ENCODE measurements at places on chromosomes 12 and 14. TPM values are rescaled to one million over a fixed set of nuclear protein-coding genes. Genes with fewer than 3 reads are reported as not detected.

Gene ZFYVE1
- 15.5 TPM for total RNA-seq

Gene PPP1R36
- total RNA-seq, result 0.28 TPM

Gene GPR68
- total RNA-seq, result 23.0 TPM

Gene TAC3
- total RNA-seq, result 0.34 TPM

Gene CD69
- 116 TPM for total RNA-seq

Gene NANOG
- total RNA-seq, result not detected

Gene SIX1
- total RNA-seq, result not detected

Gene SYNDIG1L
- not detected for total RNA-seq

Gene CFL2
- total RNA-seq, result 9.8 TPM

Gene LRRK2
- 0.64 TPM for total RNA-seq

GRCh38 chr14:93975791-93976476 lies 436 bp downstream of the ASB2 start:
- peaks cover 26% of the 10 kb centered on the region for H3K36me3 ChIP-seq
- H3K4me1 ChIP-seq, result peaks cover 75% of the 10 kb centered on the region
- DNase-seq, result no peak

- peaks cover 62% of the 10 kb centered on the region for H3K4me1 ChIP-seq
- no peak overlapping the region for H3K27ac ChIP-seq
- no peaks in the 10 kb centered on the region for H3K27me3 ChIP-seq
- H3K4me3 ChIP-seq, result no peak overlapping the region
- H3K36me3 ChIP-seq, result peaks cover 8% of the 10 kb centered on the region
These were observed 167.7 kb downstream of the GCH1 start for GRCh38 chr14:54734966-54735365.

DNA sequence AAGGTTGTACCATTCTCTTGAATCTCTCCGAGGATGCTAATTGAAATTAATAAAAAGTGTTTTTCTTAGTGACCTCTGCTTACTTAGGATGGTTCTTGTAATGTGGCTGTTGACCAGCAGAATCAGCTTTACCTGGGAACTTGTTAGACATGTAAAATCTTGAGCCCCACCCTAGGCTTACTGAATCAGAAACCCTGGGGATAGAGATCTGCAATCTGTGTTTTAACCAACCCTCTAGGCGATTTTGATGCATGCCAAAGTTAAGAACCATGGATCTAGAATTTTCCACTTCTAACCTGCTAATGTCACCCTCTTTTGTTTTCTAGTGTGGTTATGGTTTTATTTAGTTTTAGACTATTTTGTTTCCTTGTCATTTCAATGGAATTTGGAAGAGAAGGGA lies 6.5 kb downstream of the NUBPL start:
- H3K4me1 ChIP-seq, result peaks cover 13% of the 10 kb centered on the region
- H3K36me3 ChIP-seq, result peaks cover 8% of the 10 kb centered on the region
- H3K4me3 ChIP-seq, result no peak overlapping the region
- no peaks in the 10 kb centered on the region for H3K27me3 ChIP-seq
- DNase-seq, result no peak

DNA sequence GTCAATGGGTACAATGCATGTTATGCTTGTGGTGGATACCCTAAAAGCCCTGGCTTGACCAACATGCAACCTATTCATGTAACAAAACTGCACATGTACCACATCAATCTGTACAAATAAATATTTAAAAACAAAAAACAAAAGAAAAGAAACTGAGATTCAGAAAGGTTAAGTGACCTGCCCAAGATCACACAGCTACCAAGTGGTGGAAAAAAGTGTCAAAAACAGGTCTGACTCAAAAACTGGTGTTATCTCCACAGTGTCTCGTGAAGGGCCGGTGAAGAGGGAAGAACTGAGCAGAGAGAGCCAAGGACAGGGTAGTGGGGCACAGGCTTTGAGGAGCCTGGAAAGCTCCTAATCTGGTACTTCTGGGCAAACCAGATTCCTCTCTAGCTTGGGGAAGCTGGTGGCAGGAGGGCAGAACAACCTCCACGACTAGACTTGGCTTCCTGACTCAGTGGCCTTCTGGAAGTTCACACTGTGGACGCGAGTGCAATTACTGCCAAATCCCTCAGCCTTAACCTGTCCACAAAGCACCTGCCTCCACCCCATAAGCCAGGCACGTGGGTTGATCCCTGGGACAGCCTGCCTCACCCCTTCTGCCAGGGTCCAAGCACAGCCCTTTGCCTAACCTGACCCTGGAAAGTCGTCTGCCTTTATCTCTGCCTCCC lies 15.6 kb downstream of the ZBTB39 start:
- no peak overlapping the region for H3K27ac ChIP-seq
- H3K4me3 ChIP-seq, result no peak overlapping the region
- peaks cover 8% of the 10 kb centered on the region for H3K27me3 ChIP-seq
- H3K4me1 ChIP-seq, result peaks cover 15% of the 10 kb centered on the region

GRCh38 chr12:81968421-81968820 lies 209.3 kb upstream of the PPFIA2 start:
- DNase-seq, result no peak
- H3K36me3 ChIP-seq, result no peaks in the 10 kb centered on the region
- H3K27ac ChIP-seq, result no peak overlapping the region
- H3K4me3 ChIP-seq, result no peak overlapping the region
- H3K4me1 ChIP-seq, result no peaks in the 10 kb centered on the region

DNA sequence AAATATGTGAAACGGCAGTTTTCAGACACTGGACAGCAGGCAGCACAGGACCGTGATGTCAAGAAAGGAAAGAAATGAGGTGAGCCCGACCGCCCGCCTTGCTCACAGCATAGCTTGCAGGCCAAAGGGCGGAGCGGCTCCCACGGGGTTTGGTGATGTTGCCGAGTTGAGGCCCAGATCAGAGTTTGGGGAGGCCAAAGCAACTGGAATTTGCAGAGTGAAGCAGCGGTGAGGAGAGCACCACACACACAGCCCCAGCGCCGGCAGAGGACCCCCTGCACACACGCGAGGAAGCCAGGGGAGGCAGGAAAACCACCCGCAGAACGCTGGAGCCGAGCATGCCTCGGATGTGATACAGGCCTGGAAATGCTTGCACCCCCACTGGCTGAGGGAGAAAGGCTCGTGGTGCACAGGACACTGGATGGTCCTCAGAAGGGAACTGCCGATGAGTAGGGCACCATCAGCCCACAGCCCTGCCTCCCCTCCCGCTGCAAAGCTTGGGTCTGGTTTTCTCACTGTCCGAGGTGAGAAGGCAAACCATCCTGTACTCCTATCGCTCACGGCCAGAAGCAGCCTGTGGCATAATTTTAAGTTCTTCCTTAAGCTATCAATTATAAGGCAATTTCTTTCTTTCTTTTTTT lies 25.7 kb upstream of the PLD4 start:
- H3K4me1 ChIP-seq, result peaks cover 1% of the 10 kb centered on the region
- no peaks in the 10 kb centered on the region for H3K36me3 ChIP-seq
- H3K27ac ChIP-seq, result no peak overlapping the region
- H3K4me3 ChIP-seq, result no peak overlapping the region
- no peak for DNase-seq

- DNase-seq, result peak; percentile 50
- peak overlapping the region; percentile 30 for H3K27ac ChIP-seq
- H3K27me3 ChIP-seq, result no peaks in the 10 kb centered on the region
- peaks cover 10% of the 10 kb centered on the region for H3K4me1 ChIP-seq
- no peak overlapping the region for H3K4me3 ChIP-seq
- H3K36me3 ChIP-seq, result peaks cover 12% of the 10 kb centered on the region
These were observed 25.7 kb downstream of the FGF23 start for GRCh38 chr12:4353785-4354208.

- no peak for DNase-seq
- H3K4me1 ChIP-seq, result no peaks in the 10 kb centered on the region
- H3K4me3 ChIP-seq, result no peak overlapping the region
- no peaks in the 10 kb centered on the region for H3K36me3 ChIP-seq
- H3K27me3 ChIP-seq, result no peaks in the 10 kb centered on the region
- H3K27ac ChIP-seq, result no peak overlapping the region
These were observed 554.9 kb upstream of the LRFN5 start for GRCh38 chr14:41051801-41052200.

GRCh38 chr12:106133136-106134087 lies 5.3 kb downstream of the NUAK1 start:
- peaks cover 4% of the 10 kb centered on the region for H3K4me1 ChIP-seq
- H3K36me3 ChIP-seq, result no peaks in the 10 kb centered on the region
- no peak for DNase-seq
- H3K27ac ChIP-seq, result no peak overlapping the region
- peaks cover 50% of the 10 kb centered on the region for H3K27me3 ChIP-seq
- H3K4me3 ChIP-seq, result no peak overlapping the region

- H3K27me3 ChIP-seq, result no peaks in the 10 kb centered on the region
- no peak overlapping the region for H3K4me3 ChIP-seq
- no peak for DNase-seq
- no peaks in the 10 kb centered on the region for H3K36me3 ChIP-seq
- no peaks in the 10 kb centered on the region for H3K4me1 ChIP-seq
These were observed 1532.3 kb upstream of the TMEM132C start for GRCh38 chr12:126734710-126735109.

DNA sequence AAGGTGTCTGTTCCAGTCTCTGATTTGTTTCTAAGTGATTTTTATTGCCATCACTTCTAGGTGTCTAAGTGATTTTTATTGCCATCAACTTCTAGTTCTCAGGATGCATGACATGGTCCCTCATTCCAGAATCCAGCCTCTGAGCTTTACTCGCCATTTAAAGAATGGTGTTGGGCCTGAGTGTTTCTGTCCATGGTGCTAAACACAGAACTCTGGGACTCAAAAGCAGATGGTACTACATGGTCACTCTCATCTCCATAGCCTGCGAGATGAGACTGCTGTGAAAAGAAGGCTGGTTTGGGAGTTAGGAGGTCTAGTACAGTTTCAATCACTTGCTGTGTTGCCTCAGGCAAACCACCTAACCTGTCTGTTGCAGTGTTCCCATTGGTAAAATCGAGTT lies 276.6 kb downstream of the NRXN3 start:
- H3K27me3 ChIP-seq, result no peaks in the 10 kb centered on the region
- H3K36me3 ChIP-seq, result no peaks in the 10 kb centered on the region
- no peak overlapping the region for H3K27ac ChIP-seq
- no peak overlapping the region for H3K4me3 ChIP-seq
- no peak for DNase-seq

- H3K36me3 ChIP-seq, result peaks cover 26% of the 10 kb centered on the region
- H3K4me1 ChIP-seq, result peaks cover 1% of the 10 kb centered on the region
- H3K4me3 ChIP-seq, result no peak overlapping the region
- DNase-seq, result no peak
These were observed 22.2 kb downstream of the AGAP2 start for GRCh38 chr12:57716305-57716704.

DNA sequence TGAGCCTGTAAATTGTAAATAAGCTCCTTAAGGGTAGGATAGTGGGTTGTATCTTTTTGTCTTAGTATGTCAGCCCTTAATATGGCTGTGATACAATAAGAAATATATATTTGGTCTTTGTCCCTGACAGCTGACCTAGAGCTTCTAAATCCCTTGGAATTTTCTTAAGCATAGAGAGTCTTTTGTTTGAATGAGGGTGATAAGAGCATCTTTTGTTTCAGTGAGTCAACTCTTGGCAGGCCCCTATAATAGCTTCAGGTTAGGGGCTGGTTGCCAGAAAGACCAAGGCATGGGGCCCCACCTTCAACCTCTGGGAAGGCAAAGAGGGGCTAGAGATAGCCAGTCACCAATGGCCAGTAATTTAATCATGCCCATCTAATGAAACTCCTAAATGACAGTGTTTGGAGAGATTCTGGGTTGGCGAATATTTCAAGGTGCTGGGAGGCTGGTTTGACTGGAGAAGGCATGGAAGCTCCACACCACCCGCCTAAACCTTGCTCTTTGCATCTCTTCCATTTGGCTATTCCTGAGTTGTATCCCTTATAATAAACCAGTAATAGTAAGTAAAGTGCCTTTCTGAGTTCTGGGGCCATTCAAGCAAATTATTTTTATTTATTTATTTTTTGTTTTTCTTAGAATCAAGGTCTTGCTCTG lies 10.5 kb downstream of the PALS1 start:
- H3K36me3 ChIP-seq, result peaks cover 2% of the 10 kb centered on the region
- no peak overlapping the region for H3K27ac ChIP-seq
- no peaks in the 10 kb centered on the region for H3K4me1 ChIP-seq
- H3K27me3 ChIP-seq, result no peaks in the 10 kb centered on the region

DNA sequence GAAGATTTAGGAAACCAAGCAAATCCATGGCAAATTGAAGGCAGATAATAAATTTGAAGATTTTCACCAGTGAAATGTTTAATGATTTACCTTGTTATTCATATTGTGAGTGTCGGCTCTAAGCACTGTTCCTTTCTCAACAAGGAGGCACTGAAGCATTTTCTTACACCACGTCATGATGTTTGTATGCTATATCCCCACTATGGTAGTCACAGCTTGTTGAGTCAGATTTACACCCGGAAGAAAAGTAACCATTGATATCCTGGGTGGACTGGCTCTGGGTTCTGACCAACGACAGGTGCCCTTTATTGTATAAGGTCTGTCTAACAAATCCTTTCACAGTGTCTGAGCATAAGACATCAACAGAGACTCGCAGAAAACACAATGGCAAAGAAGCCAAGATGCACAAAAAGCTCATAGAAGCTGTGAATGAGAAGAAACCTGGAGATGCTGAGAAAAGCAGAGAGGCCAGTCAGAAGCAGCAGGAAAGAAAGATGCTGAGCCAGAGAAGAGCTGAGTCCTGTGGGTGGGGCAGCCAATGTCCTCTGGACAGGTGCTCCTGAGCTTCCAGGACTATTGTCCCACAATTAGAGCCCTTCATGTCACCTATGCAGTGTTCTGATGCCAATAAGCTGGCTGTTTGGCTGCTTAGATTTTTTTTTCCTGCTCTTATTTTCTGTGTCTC lies 49.7 kb upstream of the ARHGAP5 start:
- DNase-seq, result no peak
- no peak overlapping the region for H3K4me3 ChIP-seq
- H3K4me1 ChIP-seq, result no peaks in the 10 kb centered on the region
- H3K27ac ChIP-seq, result no peak overlapping the region

- H3K4me1 ChIP-seq, result no peaks in the 10 kb centered on the region
- H3K36me3 ChIP-seq, result no peaks in the 10 kb centered on the region
- H3K27me3 ChIP-seq, result no peaks in the 10 kb centered on the region
- H3K4me3 ChIP-seq, result no peak overlapping the region
These were observed 209.1 kb downstream of the NUBPL start for GRCh38 chr14:31770271-31770670.

DNA sequence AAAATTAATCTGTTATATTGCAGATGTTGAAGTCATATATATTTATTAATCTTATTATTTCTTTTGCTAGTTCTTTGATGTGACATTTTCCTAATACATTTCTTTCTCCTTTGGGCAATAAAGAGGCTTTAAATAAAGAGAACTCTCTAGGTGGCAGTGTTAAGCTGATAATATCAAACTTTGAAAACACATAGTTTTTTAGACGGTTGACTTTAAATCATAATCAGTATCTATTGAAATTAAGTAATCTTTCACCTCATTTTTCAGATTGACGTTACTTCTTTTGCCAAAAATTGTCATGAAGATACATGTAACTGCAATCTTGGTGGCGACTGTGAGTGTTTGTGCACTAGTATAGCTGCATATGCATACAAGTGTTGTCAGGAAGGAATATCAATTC lies 130.8 kb upstream of the PTPRQ start:
- H3K27ac ChIP-seq, result no peak overlapping the region
- H3K36me3 ChIP-seq, result no peaks in the 10 kb centered on the region
- peaks cover 2% of the 10 kb centered on the region for H3K27me3 ChIP-seq
- no peak for DNase-seq
